ENCODE measurements at places on chromosomes 1 and 21.

DNA sequence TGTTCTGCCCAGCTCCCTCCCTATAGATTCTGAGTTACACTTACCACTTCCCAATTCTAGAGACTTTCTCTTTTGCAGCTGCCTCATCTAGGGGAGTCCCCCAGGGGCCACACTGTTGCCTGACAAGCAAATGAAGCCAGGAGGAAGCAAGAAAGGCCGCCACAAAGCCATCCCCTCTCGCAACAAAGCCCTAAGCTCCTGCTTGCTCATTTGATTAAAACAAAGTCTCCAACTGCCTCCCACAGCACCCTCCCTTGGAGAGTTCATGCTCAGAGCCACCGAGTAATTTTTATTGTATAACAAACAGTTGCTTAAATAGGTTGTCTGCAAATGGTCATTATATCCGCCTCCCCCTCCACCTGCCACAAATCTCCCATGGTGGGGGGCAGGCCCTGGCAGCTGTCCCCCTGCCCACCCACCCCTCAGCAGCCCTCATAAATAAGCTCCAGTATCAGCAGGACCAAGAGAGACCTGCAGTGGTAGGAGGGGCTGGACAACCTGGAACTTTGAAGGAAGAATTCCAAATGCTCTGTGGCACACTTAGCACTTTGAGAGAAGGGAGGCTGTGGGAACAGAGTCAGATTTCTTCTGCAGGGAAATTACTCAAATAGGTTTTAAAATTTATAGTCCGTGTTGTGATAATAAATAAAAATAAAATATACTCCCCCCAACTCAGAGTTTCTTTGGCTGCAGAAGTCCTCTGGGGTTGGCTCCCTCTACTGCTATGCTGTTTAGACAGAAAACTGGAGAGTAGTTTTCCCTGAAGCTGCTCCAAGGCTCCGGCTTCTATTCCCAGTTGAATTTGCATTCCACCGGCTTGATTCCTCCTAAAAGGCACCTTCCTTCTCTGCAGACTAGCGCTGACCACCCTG is 237.5 kb downstream of the TTLL7 start:
- no peak for DNase-seq

DNA sequence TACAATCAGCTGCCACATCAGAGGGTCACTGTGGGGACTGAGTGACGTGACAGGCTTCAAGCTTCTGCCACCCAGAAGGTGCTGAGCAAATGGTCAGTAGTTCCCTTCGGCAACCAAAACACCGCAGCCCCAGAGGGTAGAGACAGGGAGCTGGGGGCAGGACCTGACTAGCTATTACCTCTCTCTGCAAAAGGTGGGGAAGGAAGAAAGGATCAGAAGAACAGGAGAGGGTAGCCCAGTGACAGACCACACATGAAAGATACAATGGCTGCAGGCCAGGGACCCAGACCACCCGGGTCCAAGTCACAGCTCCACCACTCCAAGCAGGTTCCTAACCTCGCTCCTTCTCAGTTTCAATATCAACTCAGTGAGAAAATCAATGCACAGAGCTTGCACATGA is 377.1 kb downstream of the NPHP4 start:
- DNase-seq: no peak

- no peak for DNase-seq
These were observed 31.1 kb downstream of the KPNA6 start for GRCh38 chr1:32138965-32139364.

DNA sequence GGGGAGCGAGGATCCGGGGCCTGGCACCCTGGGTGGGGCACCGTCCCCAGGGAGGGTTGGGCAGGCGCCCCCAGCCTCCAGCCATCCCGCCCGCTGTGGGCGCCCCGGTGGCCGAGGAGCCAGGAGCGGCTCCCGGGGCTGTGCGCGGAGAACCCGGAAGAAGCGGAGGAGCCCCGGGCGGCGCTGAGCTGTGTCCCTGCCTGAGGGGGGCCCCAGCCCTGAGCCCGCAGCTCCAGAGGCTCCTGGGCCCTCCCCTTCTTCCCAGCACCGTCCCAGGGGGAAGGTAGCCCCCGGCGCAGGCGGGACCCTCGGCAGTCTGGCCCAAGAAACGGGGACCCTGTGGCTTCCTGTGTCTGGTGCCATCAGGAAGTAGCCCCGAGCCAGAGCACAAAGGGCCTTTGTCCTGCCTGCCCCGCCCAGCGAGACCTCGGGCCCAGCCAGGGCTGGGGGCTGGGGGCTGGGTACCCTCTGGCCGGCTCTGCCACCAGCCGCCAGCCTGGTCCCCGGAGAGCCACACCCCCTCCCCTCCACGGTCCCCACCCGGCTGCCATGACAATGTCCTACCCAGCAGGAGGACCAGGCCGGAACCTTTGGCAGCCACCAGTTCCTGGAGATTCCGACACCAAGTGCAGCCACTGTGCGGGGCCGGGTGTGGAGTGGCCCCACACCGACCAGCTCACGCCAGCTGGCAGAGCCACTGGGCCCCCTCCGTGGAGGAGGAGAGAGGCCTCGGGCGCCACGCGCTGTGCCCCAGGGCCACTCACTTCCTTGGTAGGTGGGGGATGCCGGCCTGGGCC is 15.6 kb upstream of the TTLL10 start:
- DNase-seq: peak; percentile 66

GRCh38 chr1:90579212-90579802 is 137.8 kb downstream of the BARHL2 start:
- no peak for DNase-seq

- no peak for DNase-seq
These were observed 73.8 kb downstream of the BCAR3 start for GRCh38 chr1:93607814-93608186.

DNA sequence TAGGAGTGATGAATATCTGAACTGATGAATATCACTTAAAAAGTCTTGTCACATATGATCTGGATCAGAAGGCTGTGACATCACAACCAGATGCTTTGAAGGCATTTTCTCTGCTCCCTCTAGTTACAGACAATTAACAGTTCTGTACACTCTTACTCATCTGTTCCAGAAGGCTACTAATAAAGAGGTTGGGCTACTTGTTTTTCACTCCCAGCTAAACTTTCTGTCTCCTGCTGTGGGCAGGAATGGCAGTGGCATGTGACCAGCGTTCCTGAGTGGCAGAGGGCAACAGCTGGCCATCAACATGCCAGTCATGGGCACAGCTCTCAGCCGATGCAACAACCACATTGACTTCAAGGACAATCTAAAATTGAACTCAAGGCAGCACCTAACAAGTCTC is 66.7 kb downstream of the SLC45A1 start:
- no peak for DNase-seq

- no peak for DNase-seq
These were observed 7.8 kb downstream of the ANGPTL7 start for GRCh38 chr1:11196945-11197344.

- DNase-seq: no peak
These were observed 1.8 kb downstream of the NCDN start for GRCh38 chr1:35559317-35559944.

GRCh38 chr1:214327514-214327913 is 46.6 kb downstream of the SMYD2 start:
- DNase-seq: no peak

- DNase-seq: no peak
These were observed 18.3 kb upstream of the PPIE start for GRCh38 chr1:39720094-39720999.

DNA sequence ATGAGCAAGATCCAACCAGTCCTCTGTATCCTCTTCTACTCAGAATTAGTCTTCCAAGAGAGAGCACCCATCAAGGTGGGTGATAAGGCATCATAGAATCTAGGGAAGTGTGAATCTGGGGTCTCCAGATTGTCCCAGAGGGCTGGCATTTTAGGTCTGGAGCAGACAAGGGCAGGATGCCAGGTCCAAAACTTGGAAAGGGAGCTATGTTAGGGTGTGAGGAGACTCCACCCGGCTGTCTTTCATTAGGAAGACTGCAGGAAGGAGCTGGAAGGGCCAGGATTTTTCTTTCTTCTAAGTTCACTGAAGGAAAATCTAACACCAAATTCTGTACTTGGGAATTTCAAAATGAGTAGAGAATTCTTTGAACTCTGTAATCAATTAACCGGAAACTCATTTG is 86.1 kb upstream of the BMP8A start:
- no peak for DNase-seq

DNA sequence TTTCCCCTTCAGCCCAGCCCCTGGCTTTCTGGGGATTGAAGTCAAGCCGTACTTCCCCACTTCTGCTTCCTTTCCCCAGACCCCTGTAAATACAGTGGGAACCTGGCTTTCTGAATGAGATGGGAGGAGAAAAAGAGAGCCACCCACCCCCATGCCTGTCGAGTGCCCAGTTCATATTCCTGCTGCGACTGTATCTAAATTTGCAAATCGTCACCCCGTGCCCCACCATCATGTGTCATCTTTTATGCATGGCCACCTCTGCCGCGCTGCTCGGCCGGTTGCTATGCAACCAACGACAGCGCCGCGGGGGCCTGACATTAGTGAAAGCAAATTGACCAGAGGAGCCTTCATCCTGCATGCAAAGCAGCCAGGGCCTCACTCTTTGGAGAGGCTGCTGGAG is 143.0 kb downstream of the ELAVL4 start:
- DNase-seq: no peak

GRCh38 chr1:240086726-240087125 is 5.0 kb upstream of the FMN2 start:
- DNase-seq: no peak

DNA sequence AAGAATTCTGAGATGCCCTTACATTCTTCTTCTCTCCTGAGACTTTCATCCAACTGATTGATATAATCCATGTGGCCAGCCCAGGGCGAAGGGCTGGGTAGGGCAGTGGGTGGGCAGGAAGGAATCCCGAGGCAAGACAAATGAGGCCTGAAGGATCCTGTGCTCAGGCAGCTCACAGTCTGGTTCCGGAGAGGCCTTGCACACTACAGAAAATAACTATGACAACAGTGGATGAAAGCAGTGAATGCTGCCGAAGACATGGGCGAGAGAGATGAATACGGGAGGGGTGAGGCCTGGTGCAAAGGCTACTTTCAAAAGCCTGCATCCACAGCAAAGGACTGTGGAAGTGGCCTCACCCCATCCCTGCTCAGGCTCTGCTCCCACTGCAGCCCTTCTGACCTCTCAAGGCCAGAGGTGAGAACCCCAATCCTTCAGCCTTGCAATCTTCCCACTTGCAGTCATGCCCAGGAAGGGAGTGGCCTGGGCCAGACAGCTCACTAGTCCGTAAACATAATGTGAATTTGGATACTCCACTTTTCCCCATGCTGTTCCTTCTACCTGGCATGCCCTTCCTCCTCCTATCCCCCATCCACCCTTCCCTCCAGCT is 183.7 kb upstream of the EDN2 start:
- DNase-seq: no peak

GRCh38 chr1:160807247-160807646 is 11.3 kb downstream of the LY9 start:
- DNase-seq: no peak

GRCh38 chr1:217599154-217599553 is 31.7 kb downstream of the GPATCH2 start:
- DNase-seq: no peak

GRCh38 chr1:98523256-98523655 is 138.3 kb upstream of the SNX7 start:
- no peak for DNase-seq

- no peak for DNase-seq
These were observed 84.4 kb upstream of the HOOK1 start for GRCh38 chr1:59730302-59730701.

DNA sequence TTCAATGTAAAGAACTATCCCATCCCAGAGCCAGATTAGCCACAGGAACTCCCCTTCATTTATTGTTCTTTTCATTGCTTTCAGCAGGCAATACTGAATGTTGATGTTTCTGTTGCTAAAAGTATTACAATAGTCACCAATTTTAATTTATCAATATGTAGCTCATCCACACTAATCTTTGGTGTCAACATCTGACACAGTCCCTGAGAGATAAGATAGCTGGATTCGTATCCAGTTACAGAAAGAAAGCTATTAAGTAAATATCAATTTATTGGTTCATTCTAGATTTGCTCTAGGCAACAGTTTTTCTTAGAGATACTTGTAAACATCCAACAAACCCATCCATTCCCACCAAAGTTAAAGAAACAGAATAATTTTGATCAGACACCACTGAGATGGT is 4.7 kb downstream of the ADSS2 start:
- no peak for DNase-seq

- DNase-seq: no peak
These were observed 482.2 kb downstream of the PTPRC start for GRCh38 chr1:199121047-199121446.

- no peak for DNase-seq
These were observed 36.3 kb downstream of the GPR161 start for GRCh38 chr1:168100315-168101002.

DNA sequence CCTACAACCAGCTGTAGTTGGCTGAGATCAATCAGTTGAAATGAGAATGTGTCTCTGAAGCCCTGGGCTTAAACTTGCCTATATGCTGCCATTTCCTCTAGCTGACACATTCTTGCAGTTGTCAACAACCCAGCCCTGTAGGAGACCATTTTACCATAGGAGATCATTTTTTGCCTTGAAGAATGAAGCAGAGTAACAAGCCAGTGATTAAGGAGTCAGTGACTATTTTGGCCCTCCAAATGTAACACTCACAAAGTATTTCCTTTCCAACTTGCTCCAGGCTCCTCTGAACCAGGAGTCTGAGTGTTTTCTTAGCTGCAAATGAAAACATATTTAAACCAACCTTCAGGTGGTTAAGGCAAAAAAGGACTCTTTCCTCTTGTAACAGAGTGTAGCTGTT is 183.5 kb downstream of the ZZZ3 start:
- no peak for DNase-seq

DNA sequence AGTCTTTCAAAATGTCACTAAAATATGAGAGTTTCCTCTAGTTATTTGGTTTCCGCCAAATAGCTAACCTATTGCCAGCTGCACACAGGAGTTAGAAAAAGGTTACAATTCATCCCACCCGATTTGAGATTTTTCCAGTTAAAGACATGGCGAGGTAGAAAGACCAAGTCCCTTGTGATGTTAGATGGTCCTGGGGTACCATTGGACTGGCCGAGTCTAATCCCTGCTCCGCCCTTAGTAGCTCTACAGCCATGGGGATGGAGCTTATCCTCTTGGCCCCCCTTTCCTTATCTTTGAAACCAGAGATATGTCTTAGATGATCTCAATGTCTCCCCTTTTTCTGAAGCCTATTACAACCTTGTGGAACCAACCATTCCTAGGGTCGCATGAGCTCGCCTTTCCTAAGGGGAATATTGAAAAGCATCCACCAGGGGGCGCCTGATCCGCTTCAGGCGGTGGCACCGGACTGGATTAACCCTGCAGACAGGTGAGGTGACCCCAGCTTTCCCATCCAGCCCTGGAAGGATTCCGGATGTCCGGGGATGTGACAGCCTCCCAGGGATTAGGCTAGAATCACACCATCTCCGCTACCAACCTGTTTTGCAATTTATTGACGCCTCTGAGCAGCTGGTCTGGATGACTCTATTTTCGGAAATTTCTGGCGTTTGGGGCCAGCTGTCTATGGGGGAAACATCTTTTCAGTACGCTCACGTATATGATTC is 68.3 kb upstream of the SIM2 start:
- peak; percentile 17 for DNase-seq

GRCh38 chr1:174397261-174397660 is 50.5 kb upstream of the GPR52 start:
- no peak for DNase-seq

- no peak for DNase-seq
These were observed 99.6 kb downstream of the DDX20 start for GRCh38 chr1:111855260-111855659.
